ENCODE measurements at places on chromosomes 16 and 17. TPM values are rescaled to one million over a fixed set of nuclear protein-coding genes. Genes with fewer than 3 reads are reported as not detected.
A peak's percentile ranks its signal among the peaks of the same experiment; 100 is the strongest.

GRCh38 chr17:46962374-46962790, 16.7 kb downstream of the RPRML start:
- DNase-seq: no peak

DNA sequence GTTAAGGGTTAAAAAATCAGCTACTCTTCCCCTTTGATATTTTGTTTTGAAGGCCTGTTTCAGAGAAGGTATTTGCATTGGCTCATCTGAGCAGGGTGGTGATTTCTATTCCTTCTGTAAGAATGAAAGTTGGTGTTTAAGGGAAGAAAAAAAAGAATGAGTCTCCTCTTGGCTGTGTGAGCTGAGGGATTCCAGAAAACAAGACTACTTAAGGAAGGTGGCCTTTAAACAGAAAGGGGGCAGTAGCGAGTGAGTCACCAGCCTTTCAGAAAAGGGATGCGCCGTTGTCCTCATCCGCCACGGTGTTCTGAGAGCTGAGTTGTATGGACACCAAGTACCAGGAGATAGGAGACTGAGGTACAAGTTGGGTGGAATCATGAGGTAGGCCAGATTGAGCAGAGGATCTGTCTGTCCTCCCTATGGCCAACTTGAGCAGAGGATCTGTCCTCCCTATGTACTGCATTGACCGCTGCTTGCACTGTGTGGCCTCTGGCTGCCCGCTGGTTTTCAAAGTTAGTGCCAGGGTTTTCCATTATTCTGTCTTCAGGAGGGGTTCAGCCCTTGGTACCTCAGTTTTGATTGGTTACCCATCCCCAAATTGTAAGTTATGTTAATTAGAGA, 8.2 kb downstream of the PRKCA start:
- peak; percentile 52 for DNase-seq

DNA sequence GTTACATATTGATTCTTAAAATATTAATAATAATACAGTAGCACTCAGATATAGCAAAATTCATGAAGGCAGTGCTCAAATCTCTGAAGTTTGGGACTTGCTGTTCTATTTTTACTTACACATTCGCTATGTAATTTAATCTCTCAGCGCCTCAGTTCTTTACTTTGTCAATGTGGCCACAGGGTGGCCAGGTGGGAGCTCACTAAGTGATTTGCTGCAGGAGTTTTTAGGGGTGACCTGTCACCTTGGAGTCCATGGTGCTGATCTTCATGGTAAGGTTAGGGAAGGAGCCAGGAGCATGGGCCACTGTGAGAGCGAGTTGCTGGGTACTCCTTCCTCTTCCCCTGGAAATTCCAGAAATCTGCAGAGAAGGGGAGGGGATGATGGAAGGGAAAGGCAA, 28.1 kb downstream of the VWA3A start:
- no peak for DNase-seq

- no peak for DNase-seq
Observed at GRCh38 chr16:10031473-10031872, 150.8 kb downstream of the GRIN2A start.

GRCh38 chr16:86089334-86089900, 190.5 kb downstream of the IRF8 start:
- no peak for DNase-seq

DNA sequence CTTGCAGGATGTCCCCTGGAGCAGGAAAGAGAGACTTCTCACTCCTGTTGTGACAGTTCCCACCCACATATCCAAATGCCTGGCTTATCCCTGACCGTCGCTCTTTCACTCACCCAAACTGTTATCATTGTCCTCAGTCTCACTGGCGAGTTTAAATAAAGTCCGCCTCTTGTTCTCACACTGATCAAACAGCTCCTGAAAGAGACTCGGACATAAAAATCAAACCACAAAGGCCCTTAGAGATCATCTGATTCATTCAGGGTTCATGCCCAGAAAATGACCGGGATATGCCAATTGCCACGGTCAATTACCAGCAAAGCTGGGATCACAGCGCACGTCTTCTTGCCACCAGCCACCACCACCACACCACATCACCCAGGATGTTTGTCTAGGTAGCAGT, 19.9 kb downstream of the GGA3 start:
- no peak for DNase-seq

GRCh38 chr17:17575360-17576251, 15.9 kb downstream of the PEMT start:
- no peak for DNase-seq

GRCh38 chr17:50099003-50099402, 3.9 kb downstream of the PDK2 start:
- DNase-seq: no peak

DNA sequence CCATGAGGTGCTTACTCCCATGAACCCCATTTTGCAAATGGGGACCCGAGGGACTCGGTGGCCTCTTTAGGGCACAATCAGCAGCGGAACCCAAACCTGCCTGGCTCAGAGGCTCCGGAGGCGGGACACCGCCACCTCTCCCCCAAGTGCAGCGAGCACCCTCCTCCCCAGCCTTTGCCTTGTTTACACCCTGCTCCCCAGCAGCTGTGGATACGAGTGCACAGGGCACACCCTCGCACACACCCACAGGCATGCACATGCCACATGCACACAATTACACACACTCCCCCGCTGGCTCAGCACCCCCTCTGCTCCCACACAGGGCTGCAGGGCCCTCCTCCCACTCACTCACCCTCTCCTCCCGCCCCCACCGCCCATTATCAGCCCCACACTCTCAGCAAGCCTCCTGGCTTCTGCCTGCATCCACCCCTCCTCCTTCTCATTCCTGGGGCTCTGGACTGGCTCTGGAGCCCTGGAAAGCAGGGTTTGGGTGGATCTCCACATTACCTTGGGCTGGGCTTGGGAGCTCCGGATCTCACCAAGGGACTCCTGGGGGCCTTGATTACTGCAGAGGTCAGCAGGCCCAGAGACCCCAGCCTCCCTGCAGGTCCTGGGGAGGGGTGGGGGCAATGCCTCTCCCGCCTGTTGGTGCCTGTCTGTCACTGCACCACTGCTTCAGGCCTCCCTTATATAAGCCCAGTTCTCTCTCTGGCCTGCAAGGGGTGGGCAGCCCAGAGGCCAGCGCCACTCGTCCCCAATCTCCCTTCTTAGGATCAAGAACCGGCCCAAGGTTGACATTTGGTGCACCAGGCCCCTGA, 6.4 kb downstream of the PDK2 start:
- DNase-seq: no peak

DNA sequence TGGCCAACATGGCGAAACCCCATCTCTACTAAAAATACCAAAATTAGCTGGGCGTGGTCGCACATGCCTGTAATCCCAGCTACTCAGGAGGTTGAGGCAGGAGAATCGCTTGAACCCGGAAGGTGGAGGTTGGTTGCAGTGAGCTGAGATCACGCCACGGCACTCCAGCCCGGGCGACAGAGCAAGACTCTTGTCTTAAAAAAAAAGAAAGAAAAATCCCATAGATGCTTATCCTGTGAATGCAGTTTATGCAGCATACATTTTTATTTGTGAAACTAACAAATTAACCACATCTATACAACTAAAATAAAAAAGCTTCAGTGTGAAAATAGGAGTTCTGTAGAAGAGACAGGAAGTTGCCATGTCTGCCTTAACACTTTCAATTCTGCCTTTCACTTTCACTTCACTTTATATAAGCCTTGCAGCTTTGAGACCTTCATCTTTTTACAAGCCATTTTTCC, 7.1 kb downstream of the IGSF6 start:
- no peak for DNase-seq

DNA sequence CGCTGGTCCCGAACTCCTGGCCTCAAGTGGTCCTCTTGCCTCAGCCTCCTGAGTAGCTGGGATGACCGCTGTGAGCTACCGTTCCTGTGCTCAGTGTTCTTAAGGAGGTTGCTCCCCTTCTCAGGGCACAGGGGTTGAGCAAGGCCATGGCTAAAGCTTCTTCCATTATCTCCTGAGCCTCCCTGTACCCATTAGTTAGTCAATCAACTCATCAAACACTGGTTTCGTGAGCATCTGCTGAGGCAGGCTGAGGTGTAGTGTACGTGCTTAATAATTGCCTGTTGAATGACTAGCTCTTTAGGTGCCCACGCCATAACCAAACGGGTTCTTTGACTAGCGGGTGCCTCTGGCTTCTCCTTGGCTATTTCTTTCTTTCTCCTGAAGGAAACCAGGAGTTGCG, 11.7 kb downstream of the SGCA start:
- DNase-seq: no peak

DNA sequence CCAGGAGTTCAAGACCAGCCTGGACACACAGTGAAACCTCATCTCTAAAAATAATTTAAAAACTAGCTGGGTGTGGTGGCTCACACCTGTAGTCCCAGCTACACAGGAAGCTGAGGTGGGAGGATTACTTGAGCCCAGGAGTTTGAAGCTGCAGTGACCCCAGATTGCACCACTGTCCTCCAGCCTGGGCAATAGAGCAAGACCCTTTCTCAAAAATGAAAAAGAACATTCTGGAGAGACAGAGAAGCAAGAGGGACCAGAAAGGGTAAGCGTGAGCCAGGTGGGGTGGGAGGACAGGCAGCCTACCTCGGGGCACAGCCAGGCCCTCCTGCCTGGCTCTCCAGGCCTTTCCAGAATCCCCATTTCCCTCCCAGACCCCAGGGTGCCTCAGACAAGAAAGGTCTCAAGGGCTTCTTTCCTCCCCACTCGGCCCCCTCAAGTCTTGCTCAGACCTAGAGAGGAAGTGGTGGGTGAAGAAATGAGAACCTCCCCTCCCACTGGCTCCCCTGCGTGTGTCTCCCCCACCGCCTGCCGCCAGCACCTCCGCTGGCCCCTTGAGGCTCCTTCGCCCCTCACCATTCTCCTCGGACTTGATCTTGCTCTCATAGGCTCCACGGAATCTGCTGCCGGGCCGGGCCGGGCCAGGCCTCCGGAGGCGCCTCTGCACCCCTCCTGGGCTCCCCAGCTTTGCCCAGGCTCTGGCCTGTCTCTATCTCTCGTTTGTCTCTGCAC, 503 bp downstream of the C16orf54 start:
- no peak for DNase-seq

DNA sequence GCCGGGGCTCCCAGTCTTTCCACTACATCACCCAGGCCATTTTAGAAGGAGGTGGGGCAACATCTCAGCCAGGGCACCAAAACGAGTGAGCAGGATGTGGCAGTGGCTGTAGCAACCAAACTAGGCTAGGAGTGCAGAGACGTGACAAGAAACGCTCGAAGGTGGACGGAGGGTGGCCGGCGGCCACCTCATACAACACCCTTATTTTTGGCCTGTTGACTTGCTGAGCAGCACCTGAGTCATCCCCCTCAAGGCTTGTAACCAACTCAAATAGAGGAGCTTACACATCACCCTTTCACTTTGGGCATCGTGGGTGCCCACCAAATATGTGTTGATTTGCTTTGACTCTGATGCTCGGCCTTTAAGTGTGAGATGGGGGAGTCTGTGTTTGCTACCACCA, 23.7 kb upstream of the SOX9 start:
- DNase-seq: no peak

- no peak for DNase-seq
Observed at GRCh38 chr16:88367560-88367959, 15.2 kb upstream of the ZNF469 start.

DNA sequence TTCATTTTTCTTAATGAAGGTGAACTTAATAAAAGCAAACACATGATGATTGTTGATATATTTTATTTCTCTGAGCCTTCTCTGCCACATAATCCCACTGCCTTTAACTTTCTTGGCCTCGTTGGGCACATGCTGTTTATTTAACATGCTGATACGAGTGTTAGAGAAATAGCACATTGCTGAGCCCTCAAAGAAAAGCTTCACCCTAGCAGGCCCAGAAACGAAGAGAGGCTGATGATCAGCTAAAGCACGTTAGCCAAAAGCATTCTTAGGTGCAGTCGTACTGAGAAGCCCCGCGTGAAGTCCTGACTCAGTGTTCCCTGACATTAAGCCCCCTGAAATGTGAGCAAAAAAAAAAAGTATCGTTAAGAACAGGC, 122.8 kb downstream of the CCDC182 start:
- DNase-seq: no peak

DNA sequence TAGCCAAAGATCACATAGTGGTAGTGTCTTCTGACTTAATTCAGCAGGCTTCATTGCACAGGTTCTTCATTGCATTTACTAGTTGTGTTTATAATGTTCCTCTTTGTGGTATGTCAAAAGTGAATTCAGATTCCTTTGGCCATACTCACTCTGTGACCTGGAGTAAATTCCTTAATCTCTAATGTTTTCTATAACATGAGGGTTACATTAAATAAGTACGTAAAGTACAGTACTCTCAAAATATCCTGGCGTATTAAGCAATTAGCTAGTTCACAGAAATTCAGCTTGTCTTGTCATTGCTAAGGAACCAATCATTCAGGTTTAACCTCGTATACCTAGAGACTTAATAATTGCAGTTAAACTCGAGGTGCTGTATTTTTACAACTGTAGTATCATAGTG, 4.2 kb downstream of the RPS6KB1 start:
- DNase-seq: no peak

DNA sequence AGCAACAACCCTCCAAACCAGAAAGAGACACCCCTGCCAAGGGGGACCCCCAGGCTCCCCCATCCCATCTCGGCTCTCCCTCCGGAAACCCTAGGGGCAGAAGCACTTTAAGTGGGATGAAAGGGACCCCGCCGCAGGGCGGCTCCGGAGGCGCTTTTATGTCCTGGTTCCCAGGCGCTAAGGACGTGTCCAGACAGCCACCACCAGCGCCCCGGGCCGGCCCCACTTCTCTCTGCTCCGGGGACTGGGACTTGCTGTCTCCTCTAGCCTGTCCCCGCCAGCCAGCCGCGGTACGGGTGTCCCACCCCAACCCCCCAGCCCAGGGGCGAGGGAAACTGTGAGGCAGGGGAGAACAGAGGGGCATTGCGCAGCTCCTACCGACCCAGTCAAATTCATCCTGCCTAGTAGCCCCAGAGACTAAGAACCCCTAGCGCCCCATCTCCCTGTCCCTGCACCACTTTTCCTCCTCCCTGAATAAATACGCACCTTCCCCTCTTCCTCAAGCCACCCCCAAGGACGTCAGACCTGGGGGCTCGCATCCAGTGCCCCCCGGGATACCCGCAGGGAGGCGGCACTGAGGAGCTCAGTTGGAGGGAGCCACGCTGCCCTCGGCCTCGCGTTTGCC, 4.1 kb downstream of the SP6 start:
- DNase-seq: no peak

The KRTAP9-2 gene
- not detected for polyA plus RNA-seq

The HOXB8 gene
- polyA plus RNA-seq: 5.8 TPM

The PRPSAP2 gene
- 55.3 TPM for polyA plus RNA-seq

The TUBG1 gene
- polyA plus RNA-seq: 161 TPM

The CACNB1 gene
- 3.4 TPM for polyA plus RNA-seq

The ATAD5 gene
- polyA plus RNA-seq: 4.5 TPM

The DNAI2 gene
- not detected for polyA plus RNA-seq

The NUP88 gene
- 121 TPM for polyA plus RNA-seq

The SLC52A1 gene
- polyA plus RNA-seq: 1.4 TPM

The HNF1B gene
- polyA plus RNA-seq: 20.8 TPM

The MMP2 gene
- 11.5 TPM for polyA plus RNA-seq

The LMF1 gene
- 8.8 TPM for polyA plus RNA-seq

The SLC16A13 gene
- polyA plus RNA-seq: 10.9 TPM

Data from A549 (cell line).